NCI-H524 (cell line): ENCODE measurements at places on chromosomes 2 and 18.

DNA sequence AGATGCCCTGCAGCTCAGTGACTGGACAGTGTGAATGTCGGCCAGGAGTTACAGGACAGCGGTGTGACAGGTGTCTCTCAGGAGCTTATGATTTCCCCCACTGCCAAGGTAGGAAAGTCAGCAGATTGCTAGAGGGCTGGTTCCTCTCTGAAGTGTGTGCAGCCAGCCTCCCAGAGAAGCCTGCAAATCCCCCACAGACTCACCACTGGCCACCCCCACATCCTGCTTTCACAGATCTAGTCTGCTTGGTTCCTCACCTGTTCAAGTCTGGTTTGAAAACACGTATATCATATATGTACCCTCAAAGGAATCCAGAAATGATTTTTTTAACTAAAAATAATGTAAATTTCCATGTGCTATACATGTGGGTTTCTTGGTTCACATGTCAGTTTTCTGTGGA lies 121.1 kb downstream of the LAMA3 start:
- DNase-seq, result peak; percentile 1

- DNase-seq, result no peak
Observed at GRCh38 chr2:127818794-127819425, 7.9 kb upstream of the WDR33 start.

DNA sequence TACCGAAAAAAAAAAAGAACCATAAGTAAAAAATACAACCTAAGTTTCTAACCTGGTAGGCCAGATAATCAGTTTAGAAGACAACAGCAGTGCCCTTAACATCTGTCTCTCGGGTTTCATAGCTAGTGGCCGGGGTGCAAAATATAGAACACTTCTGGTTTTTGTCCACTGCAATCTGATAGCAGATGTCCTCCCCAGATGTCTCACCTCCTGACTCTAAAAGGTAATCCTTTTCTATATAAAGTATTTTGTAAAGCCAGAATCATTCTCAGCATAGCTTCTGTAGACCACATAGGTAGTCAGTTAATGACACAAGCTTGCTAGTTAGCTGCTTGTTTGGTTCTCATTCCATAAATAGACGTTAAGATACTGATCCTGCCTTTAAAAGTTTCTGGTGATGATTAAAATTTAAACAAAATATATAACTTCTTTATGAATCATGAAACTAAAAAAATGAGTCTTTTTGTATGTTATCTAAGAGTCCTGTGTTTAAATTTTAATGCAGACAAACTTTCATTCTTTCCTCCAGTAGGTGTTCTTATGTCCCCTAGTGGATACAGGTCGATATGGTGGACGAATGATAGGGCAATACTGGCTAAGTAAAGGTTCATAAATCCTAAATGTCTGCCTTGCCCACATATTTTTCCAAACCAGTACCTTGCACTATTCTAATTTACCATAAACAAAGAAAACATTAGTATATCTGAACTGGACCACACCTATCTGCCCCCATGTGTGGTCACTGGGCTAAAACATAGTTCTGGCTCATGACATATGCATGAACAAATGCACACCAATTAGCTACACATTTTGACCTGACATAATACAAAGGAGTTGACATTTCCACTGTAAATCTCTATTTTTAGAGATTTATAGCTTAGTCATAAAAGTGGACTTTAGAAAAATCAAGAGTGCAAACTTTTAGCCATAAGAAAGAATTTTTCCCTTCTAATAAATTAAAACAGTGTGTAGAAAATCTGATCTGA lies 171.0 kb downstream of the SRBD1 start:
- peak; percentile 58 for DNase-seq

DNA sequence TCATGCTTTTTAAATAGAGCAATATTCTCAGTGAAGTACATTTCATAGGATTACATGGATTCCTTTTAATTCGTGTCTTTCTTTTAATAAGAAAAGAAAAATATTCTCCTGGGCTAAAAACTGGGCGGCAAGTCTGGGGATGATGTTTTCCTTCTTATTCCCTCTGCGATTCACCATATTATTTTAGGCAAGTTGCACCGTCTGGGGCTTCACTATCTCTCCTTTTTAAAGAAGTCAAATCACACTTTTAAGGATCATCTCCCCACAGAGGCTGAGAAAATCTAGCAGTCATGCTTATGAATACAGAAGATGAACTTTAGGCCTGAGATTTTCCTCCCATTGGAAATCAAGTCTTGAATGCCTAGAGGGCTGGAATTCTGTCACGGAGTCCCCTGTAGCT lies 104.1 kb downstream of the COPS8 start:
- no peak for DNase-seq

DNA sequence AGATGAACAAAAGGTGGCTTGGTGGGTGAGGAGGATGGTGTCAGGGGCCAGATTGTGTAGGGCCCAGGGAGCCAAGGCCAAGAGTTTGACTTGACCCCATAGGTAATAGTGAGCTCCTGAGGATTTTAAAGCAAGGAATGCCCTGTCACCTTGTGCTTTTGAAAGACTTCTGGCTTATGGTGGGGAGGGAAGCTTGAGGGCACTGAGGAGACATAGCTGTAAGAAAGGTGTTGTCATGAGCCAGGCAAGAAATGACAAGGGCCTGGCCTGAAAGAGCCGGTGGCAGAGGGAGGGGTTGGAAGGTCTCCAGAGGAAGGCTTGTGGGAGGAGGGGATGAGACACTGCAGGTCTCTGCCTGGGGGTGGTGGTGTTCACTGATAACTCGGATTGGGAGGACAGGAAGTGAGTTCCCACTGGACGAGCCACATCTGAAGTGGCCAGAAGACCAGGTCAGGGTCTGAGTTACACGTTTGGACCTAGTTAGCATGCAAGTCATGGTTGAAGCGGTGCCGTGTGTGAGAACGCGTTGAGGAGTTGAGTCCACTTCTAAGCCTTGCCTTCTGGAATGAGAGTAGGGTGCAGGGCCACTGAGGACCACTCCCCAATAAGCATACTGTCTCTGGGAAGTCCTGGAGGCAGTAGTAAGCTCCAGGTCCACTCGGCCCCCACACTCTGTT lies 64.3 kb downstream of the TET3 start:
- DNase-seq, result no peak

DNA sequence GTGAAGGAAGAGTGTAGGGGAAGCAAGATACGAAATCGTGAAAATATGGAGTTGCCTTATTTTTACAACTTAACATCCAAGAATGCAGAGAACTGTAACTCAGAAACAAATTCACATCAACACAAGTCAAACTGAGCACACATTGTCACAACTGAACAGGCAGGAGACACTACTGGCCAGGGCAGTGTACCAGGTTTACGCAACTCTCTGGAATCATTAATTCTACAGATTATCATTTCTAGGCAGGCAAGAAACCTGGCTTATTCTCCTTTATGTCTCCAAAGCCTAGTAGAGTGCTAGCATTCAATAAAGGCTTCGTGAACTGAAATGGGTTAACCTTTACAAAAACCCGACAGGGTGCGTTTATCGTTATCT lies 584 bp downstream of the COA5 start:
- no peak for DNase-seq

DNA sequence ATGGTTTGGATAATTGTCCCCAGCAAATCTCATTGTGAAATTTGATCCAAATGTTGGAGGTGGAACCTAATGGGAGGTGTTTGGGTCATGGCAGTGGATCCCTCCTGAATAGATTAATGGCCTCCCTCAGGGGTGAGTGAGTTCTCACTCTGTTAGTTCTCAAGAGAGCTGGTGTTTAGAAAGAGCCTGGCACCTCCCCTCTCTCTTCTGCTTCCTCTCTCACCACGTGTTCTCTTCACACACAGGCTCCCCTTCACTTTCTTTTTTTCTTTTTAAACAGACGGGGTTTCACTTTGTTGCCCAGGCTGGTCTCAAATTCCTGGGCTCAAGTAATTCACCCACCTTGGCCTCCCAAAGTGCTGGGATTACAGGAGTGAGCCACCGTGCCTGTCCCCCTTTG lies 111.6 kb upstream of the LTBP1 start:
- no peak for DNase-seq

DNA sequence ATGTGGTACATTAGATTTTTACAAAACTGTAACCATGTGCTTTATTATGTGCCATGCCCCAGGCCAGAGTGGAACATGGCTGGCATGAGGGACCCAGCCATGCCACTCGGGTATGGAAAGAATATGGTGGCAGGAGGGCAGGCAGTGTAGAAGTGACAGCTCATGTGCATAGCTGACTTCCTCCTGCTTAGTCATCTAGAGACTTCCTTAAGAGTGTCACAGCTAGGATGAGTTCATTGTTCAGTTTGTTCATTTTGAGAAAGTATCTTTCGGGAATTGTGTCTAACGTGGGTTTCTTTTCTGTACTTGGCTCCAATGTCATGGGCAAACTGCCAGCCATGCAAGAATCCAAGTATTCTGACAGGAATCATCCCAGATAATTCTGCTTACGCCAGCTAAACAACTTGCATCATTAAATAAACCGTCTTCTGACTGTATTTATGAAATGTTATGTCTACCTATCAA lies 94.3 kb upstream of the ITGB6 start:
- no peak for DNase-seq
